Pons (tissue), 1 donor: ENCODE measurements at places on chromosomes 1 and 21.

DNA sequence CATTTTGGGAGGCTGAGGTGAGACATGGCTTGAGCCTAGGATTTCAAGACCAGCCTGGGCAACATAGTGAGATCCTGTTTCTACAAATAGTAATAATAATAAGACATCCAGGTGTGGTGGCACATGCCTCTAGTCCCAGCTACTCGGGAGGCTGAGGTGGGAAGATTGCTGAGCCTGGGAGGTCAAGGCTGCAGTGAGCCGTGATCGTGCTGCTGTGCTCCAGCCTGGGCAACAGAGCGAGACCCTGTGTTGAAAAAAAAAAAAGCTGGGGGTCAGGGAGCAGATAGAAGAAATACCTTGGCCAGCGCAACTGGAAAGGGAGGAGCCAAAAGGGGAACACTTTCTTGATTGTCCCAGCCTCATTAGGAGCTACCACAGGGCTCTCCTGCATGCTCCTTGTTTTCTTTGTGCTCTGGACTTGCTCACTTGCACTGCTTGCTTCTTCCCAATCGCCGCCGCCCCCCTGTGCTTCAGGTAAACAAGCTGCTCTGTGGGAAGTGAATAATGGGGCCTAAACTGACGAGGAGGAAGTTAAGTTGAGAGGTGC, 31.1 kb downstream of the PBX1 start:
- DNase-seq, result no peak

DNA sequence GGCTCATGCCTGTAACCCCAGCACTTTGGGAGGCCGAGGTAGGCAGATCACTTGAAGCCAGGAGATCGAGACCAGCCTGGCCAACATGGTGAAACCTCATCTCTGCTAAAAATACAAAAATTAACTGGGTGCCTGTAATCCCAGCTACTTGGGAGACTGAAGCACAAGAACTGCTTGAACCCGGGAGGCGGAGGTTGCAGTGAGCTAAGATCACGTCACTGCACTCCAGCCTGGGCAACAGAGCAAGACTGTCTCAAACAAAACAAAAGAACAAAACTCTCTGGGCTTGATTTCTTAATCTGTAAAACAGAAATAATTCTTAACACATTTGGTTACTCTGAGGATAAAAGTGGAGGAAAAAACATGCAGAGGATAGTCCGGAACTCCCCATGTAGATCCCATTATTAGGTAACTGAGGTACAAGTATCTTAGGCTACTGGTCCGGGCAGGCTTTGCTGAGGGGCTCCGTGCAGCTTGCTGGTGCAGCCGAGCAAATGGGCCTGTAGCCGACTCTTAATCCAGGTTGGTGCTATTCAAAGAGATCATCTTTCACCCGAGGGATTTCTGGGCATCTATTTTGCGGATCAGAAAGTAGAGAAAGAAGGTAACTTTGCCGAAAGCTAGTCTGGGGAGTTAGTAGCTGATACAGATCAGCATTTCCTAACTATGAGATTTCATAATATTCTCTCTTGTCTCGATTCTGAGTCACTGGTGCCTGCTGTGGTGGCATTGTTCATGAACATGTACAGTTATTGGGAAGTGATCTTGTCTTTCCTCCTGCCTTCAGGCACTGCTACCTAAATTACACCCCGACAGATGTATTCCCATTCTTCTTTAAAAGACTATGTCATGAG, 56.8 kb downstream of the NFIA start:
- DNase-seq, result no peak

DNA sequence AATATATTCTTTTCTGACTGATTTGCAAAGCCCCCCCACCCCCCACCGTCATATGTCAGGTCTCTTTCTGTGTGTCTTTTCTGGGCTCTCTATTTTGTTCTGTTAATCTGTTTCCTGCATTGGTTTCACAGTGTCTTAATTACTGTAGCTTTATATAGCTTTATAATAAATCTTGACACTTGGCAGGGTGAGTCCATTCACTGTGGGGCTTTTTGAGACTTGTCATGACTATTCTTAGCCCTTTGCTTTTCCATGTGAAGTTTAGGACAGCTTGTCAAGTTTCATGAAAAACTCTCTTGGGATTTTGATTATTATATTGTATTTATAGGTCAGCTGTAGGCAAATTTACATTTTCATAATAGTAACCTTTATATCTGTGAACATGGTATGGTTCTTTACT, 50.4 kb downstream of the MIGA1 start:
- no peak for DNase-seq

DNA sequence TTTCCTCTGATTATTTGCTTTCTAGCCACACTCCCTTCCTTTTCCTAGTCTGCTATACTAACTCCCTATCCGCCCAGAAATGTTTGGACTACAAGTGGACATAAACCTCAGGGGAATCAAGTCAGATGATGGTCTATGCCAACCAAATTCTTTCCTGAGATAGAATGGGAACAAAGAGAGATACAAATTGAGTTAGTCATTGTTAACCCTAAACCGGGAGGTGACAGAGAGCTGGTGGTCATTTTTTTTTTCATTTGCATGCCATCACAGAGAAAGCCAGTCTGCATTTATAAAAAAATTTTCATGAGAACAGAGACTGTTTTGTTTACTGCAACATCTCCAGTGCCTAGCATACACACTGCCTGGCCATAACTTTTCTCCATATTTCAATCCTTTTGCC, 35.0 kb downstream of the MYSM1 start:
- DNase-seq, result peak; percentile 56

DNA sequence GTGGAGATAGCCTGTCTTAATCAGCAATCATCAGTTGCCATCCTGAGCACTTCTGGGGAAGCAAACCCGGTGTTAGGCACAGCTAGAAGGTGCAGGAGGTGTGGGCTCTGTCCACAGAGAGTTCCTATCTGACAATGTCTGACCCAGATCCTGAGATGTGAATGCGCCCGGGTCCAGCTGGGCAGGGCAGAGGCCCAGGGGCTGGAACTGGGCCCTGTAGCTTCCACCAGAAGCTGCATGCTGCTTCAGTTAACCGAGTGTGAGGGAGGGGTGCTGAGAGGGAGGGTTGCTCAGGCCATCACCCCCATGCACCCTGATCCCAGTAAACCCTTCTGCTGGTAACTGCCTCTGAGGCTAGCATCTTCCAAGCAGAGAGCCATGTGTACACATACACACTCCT, 42.2 kb downstream of the KIF21B start:
- DNase-seq, result no peak

DNA sequence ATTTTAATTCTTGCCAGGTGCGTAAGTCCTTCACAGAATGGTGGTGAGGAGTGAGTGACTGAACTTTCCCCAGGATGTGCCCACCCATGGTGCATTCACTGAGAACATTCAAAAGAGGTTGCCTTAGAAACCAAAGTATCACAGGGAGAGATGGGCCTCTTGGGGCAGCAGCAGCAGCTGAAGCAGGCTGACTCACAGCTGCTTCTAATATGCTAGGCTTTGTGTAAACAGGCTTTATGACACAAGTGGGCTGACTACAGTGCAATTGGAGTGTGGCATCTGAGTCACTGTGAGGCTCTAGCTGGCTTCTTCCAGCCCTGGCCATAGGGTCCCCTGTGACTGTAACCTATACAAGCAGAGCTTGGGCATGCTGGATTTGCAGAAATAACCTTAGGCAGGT, 12.6 kb downstream of the PIGP start:
- DNase-seq, result peak; percentile 57

GRCh38 chr1:193705554-193705981, 519.2 kb upstream of the B3GALT2 start:
- no peak for DNase-seq

- peak; percentile 39 for DNase-seq
Observed at GRCh38 chr1:11918799-11919519, 7.3 kb downstream of the KIAA2013 start.

GRCh38 chr1:1402072-1402900, 3.2 kb upstream of the CCNL2 start:
- no peak for DNase-seq

DNA sequence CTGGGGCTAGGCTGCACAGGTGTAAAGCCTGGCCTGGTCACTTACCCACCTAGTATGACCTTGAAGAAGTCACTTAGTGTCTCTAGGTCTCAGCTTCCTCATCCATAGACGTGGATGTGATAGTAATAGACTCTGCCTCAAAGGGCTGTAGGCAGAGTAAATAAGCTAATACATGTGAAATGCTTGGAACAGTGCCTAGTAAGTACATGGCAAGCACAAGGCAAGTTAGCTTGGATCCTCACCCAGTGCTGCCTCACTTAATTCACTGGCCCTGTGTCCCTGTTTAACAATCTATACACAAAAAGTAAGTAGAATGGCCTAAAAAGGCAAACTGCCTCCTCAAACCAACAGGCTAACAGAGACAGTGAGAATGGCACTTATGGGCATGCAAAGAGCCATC, 167.8 kb downstream of the PIGK start:
- DNase-seq, result no peak

GRCh38 chr1:236304682-236305081, 22.9 kb upstream of the ERO1B start:
- DNase-seq, result no peak

GRCh38 chr1:224938652-224939051, 9.2 kb downstream of the DNAH14 start:
- DNase-seq, result no peak

DNA sequence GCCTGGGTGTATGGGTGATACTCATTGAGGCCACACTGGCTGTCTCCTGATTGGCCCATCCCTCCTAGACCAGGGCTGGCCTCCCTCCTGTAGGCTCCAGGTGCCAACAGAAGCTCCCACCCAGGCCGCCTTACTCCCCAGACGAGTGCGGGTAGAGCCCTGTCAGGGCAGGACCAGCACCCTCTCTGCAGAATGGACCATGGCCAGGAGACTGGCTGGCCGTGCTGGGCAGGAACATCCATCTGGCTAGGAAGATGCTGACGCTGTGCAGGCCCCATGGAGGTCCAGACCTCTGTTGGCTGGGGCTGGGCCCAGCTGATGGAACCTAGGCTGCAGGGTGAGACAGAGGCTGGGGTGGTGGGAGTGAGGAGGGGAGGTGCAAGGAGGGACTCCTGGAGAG, 25.0 kb upstream of the EPB41 start:
- no peak for DNase-seq

- DNase-seq, result no peak
Observed at GRCh38 chr1:58038574-58038973, 508.0 kb downstream of the OMA1 start.

DNA sequence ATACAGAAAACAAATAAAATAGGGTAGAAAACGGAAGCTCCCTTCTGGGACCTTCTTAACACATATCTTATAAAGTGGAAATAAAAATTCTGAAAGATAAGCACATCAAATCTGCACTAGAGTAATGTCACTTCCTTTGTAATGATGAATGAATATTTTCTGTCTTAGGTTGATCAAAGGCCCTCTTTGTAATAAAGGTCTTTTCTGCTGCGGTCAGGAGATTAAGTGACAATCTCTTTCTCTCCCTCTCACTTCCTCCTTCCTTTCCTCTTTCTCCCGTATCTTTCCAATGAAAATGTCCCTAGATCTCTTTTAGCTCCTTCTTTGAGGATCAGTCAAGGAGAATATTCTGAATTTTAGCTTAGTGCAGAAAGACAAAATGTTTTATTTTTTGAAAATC, 33.8 kb downstream of the TMCO1 start:
- DNase-seq, result no peak

DNA sequence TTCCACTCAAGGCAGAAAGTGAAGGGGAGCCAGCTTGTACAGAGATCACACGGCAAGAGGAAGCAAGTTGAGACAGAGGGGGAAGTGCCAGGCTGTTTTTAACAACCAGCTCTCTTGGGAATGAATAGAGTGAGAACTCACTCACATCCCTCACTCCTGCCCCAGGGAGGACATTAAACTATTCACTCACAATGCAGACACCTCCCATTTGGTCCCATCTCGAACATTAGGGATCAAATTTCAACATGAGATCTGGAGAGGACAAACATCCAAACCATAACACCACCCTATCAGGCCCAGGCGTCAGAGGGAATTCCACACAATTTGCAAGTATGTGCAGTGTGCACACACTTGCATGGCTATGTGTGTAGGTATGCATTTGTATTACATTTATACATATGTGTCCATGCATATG, 62.7 kb downstream of the DMAP1 start:
- no peak for DNase-seq
